GM12892 (cell line): ENCODE measurements at places on chromosomes 4 and X.

- DNase-seq = no peak
These were observed 10.2 kb upstream of the CLDN24 start for GRCh38 chr4:183332447-183332846.

- no peak for DNase-seq
These were observed at the start of gene DLG3 for GRCh38 chrX:70444326-70444945. Gene DLG3, plus strand, starts transcription at chrX:70444835. Its CDS starts 367 bp downstream, at chrX:70445202.

DNA sequence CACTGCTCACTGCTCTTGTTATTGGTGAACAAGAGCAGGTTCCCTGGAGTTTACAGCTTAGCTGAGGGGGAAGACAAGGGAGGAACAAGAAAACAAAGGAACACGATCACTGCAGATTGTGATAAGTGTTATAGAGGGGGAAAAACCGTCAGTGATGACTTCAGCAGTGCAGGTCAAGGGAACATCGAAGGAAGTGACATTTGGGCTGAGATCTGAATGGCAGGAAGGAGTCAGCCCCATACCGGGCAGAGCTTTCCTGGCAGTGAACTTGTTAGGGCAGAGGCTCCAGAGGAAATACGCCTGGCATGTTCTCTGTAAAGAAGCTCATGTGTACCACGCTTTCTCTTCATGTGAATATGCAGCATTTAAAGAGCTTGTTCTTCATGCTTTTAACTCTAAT, 78.1 kb downstream of the LDB2 start:
- DNase-seq = no peak

- no peak for DNase-seq
These were observed 24.1 kb downstream of the EMCN start for GRCh38 chr4:100493756-100494155.

DNA sequence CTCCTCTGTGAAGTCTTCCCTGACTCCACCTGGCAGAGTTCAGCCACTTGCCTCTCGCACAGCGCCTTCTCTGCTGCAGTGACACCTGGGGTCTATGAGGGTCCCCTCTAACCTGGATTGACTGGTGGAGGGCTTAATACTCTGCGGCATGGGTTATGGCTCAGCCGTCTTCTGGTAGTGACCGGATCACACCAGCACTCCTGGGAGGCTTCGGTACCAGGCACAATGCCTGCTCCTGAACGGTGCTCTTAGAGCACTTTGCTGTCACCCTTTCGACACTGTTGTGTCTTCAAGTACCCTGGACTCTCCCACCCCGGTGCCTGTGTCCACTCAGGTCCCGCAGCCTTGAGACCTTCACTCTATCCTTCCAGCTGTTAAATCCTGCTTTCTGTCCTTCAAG, 50.0 kb downstream of the C4orf50 start:
- DNase-seq = no peak

- DNase-seq = no peak
These were observed 174.1 kb upstream of the CASK start for GRCh38 chrX:42097486-42097885.

DNA sequence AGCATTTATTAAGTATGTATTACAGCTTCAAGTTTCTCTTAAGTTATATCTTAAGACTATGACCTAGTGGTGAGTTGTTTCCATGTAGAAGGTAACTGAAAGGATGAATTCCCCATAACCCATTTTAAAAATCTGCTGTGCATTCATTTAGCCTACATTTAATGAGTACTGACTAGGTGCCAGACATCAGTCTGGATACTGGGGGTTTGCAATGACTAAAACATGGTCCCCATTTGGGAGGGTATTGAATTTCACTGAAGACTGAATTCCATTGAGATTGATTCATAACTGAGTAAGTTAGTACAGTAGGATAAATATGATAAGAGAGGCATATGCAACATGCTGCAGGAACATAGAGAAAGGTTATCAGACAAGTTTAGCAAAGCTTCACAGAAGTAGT, 241.5 kb downstream of the FRAS1 start:
- no peak for DNase-seq

- no peak for DNase-seq
These were observed 165.0 kb downstream of the AMELX start for GRCh38 chrX:11458170-11458569.

DNA sequence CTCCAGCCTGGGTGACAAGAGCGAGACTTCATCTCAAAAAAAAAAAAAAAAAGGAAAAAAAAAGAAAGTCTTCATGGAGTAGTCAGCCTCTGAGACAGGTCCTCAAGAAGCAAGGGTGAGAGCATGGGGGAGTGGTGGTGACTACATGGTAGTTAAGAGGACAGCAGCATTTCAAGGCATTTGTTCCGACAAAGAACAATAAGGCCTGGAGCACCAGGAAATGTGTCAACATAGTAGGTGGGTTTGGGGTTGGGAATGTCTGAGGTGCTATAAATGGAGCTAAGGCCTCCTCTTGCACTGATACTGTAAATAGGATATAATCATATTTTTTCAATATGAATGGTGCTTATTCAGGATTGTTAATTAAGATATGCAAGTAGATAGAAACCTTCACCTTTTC, 34.4 kb downstream of the GPR82 start:
- DNase-seq = no peak

DNA sequence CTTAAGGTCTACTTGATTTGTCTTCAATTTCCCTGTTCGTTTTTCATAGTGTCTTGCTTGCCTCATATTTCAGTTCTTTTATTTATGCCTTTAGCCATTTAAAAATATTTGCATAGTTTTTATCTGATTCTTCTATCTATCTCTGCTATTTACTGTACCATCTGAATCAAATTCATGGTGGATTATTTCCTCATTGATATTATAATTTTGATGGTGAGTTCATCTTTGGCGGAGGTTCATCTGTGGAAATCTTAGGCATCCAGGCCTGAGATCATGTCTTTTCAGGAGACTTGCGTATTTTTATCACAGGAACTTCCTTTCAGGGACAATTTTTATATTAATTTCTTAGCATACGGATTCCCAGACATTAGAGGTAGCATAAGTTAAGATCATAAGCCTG, 275.2 kb downstream of the STPG2 start:
- DNase-seq = no peak

DNA sequence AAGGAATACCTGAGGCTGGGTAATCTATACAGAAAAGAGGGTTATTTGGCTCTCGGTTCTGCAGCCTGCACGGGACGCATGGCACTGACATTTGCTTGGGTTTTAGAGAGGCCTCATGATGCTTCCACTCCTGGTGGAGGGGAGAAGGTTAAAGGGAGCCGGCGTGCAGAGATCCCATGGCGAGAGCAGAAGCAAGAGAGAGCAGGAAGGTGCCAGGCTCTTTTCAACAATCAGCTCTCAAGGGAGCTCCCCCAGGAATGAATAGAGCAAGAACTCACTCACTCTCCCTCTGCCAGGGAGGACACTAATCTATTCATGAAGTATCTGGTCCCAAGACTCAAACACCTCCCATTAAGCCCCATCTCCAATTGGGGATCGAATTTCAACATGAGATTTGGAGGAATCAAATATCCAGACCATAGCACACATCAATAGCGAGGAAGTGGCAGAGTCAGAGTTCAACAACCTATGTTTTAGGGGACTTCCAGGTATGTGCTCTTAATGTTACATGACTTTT, 109.8 kb downstream of the SORBS2 start:
- DNase-seq = no peak

DNA sequence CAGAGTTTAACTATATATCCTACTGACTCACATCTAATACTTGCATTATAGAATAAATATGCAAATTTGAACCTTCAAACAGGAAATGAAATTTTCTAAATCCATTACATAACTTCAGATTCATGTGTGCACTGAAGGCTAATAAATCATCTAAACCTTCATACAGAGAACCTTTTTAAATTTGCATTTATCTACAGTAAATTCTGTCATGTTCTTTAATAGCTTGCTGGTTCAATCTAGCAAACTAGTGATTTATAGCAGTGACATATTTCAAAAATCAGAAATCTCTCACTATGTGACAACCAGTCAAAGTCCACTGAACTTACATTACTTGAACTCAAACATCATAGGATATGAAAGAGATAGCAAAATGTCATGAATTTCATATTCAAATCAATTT, 65.1 kb downstream of the LRBA start:
- DNase-seq = no peak

GRCh38 chr4:139768366-139768765, 102.7 kb downstream of the MGST2 start:
- DNase-seq = no peak

- DNase-seq = no peak
These were observed 10.9 kb upstream of the BBS7 start for GRCh38 chr4:121881158-121881557.

DNA sequence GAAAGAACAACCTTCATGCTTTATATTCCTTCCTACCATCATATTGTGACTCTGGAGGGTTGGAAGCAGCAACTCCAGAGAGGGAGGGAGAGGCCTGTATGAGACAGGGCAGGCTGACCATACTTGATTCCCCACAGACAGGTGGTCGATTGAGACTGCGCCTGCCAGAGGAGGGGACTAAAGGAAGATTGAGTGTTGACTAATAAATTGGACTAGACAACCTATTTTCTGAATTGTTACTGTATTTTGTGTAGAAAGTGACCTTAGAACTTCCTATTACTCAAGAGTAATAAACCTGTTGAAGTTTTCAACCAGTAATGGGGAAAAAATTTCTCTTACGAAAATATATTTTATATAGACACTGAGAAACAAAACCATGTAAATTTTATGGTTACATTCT, 301.5 kb downstream of the INPP4B start:
- DNase-seq = no peak

- no peak for DNase-seq
These were observed 175.8 kb downstream of the COMMD8 start for GRCh38 chr4:47287735-47288134.
